ENCODE measurements at places on chromosomes 12 and 14.

- DNase-seq: no peak
Measured at GRCh38 chr12:55445357-55445756, 1.5 kb downstream of the OR6C2 start.

GRCh38 chr12:64781280-64782190, 22.3 kb upstream of the GNS start:
- no peak for DNase-seq

DNA sequence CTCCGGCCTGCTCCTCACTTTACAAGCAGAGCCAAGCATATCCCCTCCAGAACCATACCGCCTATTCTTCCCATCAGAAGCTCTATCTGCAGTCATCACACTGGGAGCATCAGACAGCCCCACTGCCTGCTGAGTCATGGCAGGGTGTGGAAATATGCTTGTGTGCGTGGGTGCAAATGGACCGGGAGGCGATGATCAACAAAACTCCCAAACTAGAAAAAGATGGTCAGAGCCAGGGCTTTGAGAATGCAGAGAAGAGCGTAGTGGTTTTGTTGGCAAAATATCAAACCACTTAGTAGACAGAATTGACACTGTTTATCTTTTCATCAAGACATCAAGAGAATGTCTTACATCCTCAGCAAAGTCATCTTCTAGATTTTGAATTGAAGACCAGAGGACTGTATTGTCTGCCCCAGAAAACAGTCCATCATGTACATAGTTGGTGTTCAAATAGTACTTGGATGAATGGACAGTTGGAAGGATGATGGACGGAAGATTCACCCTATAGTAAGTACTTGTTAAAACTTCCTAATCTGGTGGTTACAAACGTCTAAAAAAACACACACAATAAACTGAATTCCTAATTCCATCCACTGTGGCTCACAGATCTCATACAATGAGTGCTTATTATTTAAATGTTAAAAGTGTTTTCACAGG, 54.9 kb downstream of the VWF start:
- no peak for DNase-seq

- DNase-seq: no peak
Measured at GRCh38 chr12:110733089-110733715, 9.5 kb downstream of the PPP1CC start.

DNA sequence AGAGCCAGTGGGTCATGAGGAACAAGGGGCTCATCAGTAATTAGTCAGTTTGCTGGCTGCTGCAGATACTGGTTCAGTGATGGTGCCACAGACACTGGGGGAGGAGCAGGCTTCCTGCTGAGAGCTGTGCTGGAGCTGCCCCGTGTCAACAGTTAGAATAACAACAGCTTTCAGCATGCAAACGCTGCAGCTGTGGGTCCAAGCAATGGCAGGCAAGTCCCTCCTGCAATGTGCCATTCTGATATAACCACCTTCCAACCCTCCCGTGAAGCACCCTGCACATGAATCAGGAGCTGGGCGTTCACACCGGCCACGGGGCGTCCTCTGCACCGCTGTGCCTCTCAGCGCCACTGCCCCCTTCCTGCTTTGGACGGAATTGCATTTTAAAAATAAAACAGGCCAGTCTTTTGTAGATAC, 258.4 kb upstream of the SFSWAP start:
- DNase-seq: peak; percentile 13

DNA sequence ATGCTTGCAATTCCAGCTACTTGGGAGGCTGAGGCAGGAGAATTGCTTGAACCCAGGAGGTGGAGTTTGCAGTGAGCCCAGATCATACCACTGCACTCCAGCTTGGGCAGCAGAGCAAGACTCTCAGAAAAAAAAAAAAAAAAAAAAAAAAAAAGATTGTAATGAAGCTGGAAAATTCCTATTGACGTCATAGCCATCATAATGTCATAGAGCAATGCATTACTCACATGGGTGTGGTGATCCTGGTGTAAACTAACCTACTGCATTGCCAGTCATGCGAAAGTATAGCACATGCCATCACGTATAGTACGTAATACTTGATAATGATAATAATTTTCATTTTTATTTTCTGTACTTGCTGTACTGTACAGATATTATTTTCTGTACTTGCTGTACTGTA, 42.7 kb upstream of the NID2 start:
- DNase-seq: no peak

DNA sequence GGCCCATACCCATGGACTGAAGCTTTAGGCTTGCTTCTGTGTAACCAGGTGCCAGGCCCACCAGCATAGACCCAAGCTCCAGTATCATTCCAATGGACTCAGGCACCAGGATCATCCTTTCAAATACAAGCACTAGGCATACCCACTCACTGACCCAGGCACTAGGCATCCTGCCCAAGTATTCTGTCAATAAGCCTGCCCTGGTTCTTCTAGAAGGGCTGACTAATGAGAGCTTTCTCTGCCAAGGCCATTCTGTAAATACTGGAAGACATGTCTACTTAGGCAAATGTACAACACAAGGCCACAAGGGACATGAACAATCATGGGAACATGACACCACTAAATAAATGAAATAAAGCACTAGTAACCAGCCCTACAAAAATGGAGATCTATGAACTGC, 352.2 kb downstream of the FSCB start:
- no peak for DNase-seq

DNA sequence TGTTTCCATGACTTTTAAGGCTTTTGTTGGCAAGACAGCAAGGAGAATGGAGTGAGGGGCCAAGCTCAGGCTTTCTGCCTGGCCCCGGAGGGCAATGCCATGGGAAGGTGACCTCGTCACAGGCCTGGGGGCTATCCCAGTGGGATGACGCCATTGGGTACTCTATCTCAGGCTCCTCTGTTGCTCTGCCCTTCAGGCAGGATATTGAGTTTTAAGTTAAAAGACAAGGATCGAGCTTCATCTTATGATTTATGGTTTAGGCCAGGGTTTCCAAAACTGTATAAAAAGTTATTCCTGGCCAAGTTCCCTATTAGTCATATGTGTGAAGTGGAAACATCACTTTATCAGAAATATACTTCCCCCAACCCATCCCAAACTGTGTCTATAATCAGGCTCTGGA, 127.7 kb downstream of the ZFP36L1 start:
- DNase-seq: no peak

DNA sequence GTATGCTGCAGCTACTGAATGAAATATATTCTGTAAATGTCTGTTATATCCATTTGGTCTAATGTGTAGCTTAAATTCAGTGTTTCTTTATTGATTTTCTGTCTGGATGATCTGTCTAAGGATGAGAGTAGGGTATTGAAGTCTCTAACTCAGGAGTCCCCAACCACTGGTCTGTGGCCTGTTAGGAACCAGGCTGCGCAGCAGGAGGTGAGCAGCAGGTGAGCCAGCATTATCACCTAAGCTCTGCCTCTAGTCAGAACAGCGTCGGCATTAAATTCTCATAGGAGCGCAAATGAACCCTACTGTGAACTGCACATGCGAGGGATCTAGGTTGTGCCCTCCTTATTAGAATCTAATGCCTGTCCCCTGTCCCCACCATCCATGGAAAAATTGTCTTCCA, 329.7 kb upstream of the RGS6 start:
- no peak for DNase-seq

DNA sequence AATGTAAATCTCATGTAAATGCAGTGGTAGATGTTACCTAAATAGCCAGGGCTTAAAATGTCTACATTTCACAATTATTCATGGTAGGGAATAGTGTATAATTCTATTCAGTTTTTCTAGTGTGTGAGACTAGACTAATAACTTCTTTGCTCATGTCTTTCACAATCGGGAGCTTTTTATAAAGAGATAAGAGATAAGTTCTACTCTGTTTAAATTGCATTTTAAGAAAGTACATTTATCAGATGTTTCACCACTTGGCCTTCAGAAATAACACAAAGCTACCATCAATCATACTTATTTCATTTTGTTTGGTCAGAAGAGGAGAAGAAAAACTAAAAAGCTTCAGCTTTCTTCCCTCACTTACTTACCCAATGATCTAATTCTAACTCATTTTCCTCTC, 725.5 kb upstream of the FLRT2 start:
- no peak for DNase-seq

DNA sequence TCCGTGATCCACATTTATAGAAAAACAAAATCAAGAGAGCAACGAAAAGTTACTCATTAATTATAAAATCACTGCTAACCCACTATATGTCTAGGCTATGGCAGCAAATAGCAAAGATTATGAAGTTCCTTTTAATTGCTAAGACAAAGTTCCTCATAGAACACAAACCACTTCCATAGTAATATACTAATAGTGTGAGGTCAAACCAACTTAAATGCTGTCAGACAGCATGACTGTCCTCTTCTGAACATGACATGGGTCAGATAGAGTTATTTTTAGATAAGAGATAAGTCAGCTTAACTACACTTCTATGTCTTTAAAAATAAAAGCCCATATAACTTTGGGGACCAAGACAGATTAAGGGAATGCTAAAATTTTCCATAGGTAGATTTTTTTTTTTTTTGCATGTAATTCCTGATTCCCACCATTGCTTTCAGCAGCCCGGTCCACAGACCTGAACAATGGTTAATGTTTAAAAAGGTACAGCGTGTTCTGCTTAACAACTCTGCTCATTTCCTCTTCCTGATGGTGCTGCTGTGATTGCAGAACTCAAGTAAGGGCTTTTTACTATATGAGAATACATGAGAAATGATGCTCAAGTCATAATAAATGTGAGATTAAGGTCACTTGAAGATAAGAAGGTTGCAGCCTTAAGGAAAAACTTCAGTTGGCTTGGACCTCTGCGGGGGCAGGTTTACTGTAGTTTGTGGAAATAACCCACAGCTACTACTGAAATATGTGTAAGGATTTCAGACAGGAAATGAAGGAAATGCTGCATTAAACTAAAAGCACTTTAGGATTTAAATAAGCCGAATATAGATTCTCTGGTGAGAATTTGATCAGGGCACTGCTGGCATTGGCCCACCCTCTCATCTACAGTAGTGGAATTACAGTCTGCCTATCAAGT, 37.7 kb upstream of the DUSP6 start:
- no peak for DNase-seq

- no peak for DNase-seq
Measured at GRCh38 chr14:84029246-84029645, 1500.7 kb upstream of the FLRT2 start.

GRCh38 chr14:24377657-24378056, 9.7 kb downstream of the NFATC4 start:
- no peak for DNase-seq

DNA sequence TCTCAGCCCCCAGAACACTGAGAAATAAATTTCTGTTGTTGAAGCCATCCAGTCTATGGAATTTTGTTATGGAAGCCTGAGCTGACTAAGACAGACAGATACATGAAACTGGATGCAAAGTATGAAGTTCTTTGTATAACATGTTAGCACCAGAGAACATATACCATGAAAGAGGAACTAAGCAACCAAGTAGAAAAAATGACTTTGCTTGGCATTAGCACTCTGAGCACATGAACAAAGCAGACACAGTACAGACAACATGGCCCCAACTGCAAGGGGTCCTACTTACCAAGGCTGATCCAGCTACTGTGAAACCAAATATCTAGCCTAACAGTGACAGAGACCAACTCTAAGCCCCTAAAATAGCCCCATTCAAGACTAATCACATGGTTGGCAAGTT, 13.8 kb downstream of the EXOC5 start:
- DNase-seq: no peak

DNA sequence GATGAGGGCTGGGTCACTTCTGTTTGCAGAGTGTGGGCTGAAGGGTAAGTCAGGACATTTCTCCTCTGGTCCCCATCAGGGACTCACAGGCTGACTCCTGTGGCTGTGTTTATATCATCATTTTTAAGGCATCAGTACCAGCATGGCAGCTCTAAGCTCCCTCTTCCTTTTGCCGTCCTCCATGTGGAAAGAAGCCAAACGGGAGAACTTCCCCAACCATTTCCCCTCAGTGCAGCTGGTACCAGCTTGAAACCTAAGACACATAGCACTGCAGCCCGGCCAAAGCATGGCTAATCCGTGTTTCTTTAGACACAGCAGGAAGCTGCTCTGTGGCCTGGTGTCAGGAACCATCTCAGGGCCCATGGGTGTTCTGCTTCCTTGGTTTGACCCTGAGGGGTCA, 31.9 kb upstream of the ATP2A2 start:
- DNase-seq: no peak

DNA sequence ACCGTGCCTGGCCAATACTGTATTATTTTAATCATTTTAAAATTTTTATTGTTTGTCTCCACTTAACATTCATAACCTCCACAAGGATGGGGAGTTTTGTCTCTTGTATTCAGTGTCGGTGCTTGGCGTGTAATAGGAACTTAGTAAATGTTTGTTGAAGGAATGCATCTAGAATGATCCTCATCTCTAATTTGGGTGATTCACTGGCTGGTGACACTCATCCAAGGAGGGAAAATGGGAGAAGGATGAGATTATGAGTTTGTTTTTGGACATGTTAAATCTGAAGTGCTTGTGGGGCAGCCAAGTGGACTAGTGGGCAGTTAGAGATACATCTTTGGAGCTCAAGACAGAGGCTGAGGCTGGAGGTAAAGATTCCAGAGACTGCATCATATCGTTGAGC, 5.1 kb downstream of the KLC1 start:
- no peak for DNase-seq

DNA sequence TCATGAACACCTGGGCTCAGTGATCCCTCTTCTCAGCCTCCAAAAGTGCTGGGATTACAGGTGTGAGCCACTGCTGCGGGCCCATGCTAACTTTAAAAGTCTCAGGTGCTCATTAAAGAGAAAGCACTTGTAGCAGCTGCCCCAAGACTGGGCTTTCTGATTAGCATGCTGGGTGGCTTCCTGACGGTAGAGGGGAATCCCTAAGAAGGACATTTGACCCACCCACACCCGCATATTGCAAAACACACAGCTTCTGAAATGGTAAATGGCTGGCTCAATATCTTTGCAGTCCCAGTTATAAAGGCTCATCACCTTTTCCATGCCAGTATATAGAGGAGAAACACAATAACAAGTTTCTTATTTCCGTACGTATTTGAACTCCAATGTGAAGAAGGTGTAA, 19.3 kb upstream of the BICD1 start:
- DNase-seq: no peak

GRCh38 chr14:31294746-31295405, 87.3 kb upstream of the HECTD1 start:
- DNase-seq: no peak

DNA sequence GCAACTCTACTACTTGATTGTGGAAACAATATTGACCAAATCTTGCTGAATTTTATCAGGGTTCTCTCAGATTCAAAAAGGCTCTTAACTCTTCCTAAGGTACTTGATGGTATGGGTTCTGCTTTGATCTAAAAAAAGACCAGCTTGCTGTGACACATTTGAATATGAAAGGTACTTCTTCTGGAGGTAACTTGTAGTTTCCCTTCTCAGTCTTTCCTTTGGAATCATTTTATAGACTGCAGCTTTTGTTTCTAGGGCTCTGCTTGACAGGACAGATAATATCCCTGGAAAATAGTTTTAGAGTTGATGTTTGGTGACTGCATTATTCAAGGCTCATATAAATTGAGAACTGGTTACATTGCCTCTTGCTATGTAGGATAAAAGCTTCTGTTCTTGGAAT, 251.9 kb downstream of the FUT8 start:
- DNase-seq: no peak

All from SHP77 (cell line).